ENCODE measurements at places on chromosomes 1 and 21.

GRCh38 chr1:3922851-3923250 is 22.8 kb upstream of the C1orf174 start:
- no peak for DNase-seq

- no peak for DNase-seq
Observed at GRCh38 chr1:117600325-117600943, 5.4 kb upstream of the TENT5C start.

DNA sequence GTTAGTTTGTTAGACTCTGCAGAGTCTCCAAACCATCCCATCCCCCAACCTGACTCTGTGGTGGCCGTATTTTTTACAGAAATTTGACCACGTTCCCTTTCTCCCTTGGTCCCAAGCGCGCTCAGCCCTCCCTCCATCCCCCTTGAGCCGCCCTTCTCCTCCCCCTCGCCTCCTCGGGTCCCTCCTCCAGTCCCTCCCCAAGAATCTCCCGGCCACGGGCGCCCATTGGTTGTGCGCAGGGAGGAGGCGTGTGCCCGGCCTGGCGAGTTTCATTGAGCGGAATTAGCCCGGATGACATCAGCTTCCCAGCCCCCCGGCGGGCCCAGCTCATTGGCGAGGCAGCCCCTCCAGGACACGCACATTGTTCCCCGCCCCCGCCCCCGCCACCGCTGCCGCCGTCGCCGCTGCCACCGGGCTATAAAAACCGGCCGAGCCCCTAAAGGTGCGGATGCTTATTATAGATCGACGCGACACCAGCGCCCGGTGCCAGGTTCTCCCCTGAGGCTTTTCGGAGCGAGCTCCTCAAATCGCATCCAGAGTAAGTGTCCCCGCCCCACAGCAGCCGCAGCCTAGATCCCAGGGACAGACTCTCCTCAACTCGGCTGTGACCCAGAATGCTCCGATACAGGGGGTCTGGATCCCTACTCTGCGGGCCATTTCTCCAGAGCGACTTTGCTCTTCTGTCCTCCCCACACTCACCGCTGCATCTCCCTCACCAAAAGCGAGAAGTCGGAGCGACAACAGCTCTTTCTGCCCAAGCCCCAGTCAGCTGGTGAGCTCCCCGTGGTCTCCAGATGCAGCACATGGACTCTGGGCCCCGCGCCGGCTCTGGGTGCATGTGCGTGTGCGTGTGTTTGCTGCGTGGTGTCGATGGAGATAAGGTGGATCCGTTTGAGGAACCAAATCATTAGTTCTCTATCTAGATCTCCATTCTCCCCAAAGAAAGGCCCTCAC is at the start of gene OLIG2:
OLIG2 (plus strand) TSS at position 447 of the 954 bp plus-strand sequence. CDS start 928 bp downstream, outside the sequence.
- DNase-seq: no peak

- peak; percentile 63 for DNase-seq
Observed at GRCh38 chr1:197632005-197632404, 143.3 kb downstream of the DENND1B start.

GRCh38 chr21:44359396-44359795 is 6.0 kb downstream of the TRPM2 start:
- no peak for DNase-seq

- no peak for DNase-seq
Observed at GRCh38 chr1:49971088-49971487, 52.7 kb downstream of the AGBL4 start.

GRCh38 chr1:167628741-167629515 is 1.1 kb upstream of the RCSD1 start:
- no peak for DNase-seq

DNA sequence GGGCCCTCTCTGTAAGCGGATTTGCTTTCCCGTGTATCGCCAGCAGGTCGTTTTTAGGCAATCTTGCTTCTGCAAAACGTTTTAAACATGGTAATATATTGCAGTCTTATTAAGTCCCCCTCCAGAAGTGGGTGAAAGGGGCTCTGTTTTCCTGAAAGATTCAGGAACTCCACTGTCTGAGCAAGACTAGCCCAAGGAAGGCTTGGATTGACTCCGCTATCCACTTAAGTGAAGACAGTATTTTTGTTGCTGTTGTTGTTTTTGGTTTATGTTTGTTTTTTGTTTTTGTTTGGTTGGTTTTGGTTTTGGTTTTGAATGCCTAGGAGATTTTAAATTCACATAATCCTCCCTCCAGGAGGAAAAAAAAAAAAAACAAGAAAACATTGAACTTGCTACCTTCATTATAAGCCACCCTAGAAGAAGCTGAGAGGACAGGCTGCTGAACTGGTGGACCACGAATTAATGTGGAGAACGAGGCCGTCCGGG is 29.1 kb upstream of the NFIA start:
- no peak for DNase-seq

DNA sequence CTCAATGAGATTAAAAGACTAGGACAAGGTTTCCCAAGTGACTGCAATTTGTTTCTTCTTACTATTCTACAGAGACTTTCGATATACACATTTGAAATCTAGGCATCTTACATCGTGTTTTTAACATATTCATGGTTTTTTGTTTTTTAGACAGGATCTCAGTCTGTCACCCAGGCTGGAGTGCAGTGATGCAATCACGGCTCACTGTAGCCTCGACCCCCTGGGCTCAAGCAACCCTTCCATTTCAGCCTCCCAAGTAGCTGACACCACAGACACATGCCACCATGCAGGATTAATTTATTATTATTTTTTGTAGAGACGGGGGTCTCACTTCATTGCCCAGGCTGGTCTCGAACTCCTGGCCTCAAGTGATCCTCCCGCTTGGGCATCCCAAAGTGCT is 1.5 kb downstream of the PDZK1 start:
- no peak for DNase-seq

GRCh38 chr1:199116488-199116887 is 477.6 kb downstream of the PTPRC start:
- no peak for DNase-seq

GRCh38 chr1:181295217-181295616 is 188.1 kb upstream of the CACNA1E start:
- no peak for DNase-seq

DNA sequence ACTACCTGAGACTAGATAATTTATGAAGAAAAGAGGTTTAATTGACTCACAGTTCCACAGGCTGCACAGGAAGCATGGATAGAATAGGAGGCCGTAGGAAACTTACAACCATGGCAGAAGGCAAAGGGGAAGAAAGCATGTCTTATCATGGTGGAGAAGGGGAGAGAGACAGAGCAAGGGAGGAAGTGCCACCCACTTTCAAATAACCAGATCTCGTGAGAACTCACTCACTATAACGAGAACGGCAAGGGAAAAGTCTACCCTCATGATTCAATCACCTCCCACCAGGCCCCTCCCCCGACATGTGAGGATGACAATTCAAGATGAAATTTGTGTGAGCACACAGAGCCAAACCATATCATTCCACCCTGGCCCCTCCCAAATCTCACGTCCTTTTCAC is 4.7 kb upstream of the C21orf91 start:
- DNase-seq: peak; percentile 96

GRCh38 chr1:212512816-212513559 is 80.3 kb downstream of the NENF start:
- no peak for DNase-seq

DNA sequence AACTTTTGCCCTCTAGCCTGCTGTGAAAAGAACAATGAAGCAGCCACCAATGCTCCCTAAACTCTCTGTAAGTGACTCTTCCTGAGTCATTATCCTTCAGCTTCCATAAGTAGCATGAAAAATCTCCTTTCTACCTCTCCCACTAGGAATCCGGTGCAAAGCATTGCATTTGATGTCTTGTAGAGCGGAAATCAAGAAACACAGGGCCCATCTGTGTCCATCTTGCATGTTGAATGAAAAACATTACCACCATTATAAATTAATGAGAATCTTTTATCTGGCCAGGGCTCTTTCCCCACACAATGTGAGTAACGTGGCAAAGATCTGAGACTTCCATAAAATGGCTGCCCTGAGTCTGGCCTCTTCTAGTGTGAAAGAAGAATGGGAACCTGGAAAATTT is 324.4 kb downstream of the ADGRL2 start:
- no peak for DNase-seq

DNA sequence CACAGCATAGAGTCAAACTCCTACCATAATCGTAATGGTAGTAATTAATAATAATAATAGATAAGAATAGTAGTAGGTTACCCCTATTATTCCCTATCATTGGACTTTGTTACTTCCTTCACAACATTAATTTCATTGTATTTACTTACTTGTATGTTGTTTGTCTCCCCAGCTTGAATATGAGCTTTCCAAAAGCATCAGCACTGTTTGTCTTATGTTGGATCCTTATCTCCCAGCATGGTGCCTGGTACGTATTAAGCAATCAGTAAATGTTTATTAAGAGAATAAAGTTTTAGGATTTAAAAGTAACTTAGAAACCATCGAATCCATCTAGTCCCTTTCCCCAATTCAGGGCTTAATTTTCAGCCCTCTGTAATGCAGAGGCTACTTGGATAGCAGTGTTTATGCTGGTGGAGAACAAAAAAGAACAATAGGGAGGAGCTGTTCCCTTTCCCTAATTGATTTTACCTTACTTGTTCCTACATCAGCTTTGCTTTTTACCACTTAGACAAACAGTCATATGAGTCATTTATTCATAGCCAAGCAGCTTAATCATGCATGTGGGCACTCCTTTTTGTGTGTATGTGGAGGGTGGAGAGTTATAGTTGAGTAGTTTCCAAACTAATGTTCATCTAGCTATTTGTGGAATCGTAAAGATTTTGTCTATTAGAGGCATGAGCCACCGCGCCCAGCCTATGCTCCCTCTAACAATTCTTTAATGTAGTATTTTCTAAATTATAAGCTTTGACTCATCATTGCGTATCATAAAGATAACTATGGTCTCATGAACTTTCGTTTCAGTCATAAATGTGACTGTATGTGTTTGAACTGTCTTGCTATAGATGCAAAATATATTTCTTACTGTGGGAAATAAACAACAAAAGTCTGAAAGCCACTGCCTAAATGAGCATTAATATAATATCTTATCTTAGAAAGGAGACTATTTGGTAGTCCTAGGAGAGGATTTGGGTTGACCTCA is 20.9 kb upstream of the DR1 start:
- no peak for DNase-seq

- peak; percentile 37 for DNase-seq
Observed at GRCh38 chr1:245045087-245045881, 109.5 kb upstream of the KIF26B start.

DNA sequence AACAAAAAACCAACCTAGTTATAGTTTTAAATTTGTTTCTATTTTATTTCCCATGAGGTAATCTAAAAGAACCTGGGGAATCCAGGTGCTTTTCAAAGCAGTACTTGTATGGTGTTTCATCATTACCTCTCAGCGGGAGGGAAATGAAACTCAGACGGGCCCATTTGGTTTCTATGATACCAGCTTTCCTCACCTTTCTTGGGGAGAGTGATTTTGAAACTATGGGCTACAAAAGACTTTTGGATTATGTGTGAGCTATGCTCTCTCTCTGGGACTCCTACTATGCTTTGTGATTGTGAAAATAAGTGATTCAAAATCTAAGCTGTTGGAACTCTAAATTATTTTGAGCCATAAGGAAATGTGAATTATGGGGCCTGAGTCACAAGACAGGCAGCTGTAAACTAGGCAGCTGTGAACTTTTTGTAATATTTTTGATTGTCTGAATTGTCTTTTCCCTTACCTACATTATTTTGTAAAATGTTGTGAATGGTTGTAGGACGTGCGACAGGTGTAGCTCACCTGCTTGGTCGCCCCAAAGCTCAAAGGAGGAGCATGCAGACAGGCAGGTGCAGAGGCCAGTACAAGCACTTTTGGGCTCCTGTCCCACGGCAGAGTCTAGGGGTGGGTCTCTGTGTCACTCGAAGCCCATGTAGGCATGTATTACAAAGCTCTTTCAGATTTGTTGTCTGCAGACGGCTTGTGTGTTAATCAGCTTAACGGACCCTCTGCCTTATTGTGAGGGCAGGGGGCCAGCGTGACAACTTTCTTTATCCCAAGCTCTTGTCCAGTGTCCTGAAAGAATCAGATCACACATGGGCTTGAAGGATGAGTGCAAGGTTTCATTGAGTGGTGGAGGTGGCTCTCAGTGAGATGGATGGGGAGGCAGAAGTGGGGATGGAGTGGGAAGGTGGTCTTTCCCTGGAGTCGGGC is 64.8 kb upstream of the BACH1 start:
- DNase-seq: no peak

GRCh38 chr1:241647658-241648057 is 4.4 kb upstream of the WDR64 start:
- DNase-seq: no peak

Data from OCI-M1 (cell line).